AML-193 (cell line): ENCODE measurements at places on chromosomes 12 and 14.

- no peak for DNase-seq
Observed at GRCh38 chr14:56782711-56783110, 27.6 kb downstream of the OTX2 start.

DNA sequence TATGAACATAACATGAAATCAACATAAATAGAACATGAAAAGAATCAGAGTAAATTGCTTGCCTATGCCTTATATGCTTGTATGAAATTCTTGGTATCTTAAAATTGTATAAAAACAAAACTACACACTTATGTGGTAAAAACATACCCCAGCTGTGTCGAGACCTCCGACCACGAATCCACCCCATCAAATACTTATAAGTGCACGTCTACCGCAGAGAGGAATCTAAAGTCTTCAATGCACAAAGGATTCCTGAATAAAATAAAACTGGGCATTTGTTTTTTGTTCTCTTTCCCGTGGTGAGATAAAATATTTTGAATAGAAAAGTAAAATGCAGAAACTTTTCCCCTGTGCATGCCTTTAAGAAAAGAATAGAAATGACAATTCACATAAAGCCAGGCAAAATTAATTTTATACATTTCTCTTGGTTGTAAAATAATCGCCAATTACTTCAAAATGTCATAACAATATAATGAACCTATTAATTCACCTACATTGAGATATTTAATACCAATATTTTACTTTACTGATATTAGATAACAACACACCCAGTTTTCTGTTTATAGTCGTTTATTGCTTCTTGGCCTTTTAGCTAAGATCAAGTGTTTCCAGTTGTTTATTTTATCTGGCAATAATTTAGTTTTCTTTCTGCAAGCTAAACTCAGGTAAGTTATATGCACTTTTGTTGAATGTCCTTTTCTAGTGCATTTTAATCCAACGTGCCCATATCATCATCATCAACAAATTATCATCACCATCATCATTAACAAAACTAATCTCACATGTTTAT is 1.0 kb downstream of the KLRK1 start:
- DNase-seq, result no peak

DNA sequence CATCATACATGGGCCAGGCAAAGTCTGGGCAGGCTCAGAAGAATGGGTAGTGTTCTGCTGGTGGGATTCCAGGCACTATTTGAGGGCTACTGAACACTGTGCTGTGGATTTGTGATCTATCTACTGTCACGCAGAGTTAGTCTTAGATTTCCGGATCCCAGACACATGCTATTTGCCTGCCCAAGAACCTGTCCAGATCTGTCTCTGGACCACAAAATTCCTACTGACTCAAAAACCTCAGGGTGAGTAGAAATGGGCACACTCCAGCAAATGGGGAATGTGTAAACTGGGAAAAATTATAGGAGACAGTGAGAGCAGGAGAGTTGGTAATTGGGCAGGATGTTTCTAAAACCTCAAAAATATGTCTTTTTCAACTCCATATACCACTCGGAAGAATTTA is 129.9 kb downstream of the GALC start:
- DNase-seq, result no peak

DNA sequence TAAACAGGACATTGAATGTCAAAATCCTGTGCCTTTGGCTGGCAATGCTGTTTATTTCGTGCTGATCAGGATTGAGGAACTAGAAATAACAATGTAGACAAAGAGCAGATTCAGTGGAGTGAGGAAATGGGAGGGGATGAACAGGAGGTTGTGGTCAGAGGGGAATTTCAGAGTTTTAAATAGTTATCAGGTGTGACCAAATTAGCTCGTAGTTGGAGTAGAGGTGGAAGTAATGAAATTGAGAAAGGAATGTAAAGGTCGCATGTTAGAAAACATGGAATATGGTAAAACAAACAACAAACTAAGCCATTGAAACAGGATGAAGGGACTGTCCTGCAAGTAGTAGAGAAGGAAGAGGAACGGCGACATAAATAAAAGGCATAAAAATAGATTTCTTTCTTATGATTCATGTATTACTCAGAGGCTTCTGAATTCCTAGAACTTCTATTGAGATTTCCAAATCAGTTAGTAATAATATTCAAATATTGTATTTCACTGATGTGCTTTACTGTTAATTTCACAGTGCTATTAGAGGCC is 9.5 kb upstream of the SAV1 start:
- peak; percentile 43 for DNase-seq

DNA sequence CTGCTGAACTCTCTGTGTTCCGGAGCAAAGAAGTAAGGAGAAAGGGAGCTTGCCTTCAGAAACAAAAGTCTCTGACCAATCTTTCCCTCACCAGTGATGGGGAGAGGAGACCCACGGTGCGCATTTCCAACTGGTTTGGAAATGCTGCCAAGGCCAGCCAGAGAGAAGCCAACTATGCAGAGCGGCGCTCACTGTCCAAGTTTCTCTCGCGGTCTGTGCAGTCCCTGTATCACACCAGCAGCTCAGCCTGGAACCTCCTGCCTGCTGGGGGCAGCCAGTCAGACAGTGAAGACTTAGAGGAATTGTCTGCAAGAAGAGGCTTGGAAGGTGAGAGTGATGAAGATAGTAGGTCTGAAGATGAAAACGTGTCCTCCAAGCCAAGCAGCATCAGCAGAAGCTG is 206.2 kb downstream of the NAV3 start:
- DNase-seq, result no peak

DNA sequence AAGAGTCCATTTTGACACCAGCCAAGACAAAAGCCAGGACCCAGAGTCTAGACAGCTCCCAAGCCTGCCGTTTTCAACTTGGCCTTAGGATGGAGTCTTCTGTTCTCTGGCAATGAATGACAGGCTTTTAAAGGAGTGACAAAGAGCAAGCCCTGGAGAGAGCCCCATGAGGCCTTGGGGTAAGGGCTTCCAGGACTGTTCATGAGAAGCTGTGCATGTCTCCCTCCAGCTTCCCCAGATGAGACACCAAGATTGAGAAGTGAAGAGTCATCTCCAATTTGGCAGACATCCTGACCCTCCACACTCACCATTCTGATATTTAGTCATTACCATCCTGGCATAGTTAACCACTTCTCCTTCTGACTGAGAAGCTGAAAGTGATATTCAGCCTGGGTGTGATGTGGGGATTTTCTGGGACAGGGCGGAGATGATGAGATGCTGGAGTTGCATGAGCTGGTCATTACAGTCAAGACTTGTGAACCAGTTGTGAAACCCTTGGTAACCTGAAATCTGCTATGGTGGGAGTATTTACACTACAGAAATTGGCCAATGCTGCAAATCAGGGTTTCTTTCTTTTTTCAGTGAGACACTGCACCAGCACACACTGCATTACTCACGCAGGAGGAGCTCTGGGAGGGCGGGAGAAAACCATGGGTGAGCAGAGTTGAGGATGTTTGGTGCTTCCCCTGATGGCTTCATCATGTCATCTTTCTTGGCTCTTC is 77.8 kb downstream of the VCPKMT start:
- peak; percentile 88 for DNase-seq

GRCh38 chr14:98906123-98906995 is 365.6 kb downstream of the BCL11B start:
- no peak for DNase-seq

DNA sequence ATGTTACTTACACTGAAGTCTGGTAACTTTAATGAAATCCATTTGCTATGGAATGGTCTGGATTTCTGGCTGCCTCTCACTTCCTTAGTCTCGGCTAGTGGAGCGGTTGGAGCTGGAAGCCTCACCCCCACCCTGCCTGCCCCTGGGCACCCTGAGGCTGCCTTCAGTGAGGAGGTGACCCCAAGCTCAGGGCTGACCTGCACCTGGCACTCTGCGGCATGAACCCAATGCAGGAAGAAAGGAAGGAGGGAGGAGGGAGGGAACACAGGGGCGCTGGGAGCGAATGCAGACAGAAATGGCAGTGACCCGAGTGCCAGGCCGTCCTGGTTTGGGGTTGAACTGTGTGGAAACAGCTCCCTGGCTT is 353.1 kb downstream of the TMEM121 start:
- DNase-seq, result no peak

DNA sequence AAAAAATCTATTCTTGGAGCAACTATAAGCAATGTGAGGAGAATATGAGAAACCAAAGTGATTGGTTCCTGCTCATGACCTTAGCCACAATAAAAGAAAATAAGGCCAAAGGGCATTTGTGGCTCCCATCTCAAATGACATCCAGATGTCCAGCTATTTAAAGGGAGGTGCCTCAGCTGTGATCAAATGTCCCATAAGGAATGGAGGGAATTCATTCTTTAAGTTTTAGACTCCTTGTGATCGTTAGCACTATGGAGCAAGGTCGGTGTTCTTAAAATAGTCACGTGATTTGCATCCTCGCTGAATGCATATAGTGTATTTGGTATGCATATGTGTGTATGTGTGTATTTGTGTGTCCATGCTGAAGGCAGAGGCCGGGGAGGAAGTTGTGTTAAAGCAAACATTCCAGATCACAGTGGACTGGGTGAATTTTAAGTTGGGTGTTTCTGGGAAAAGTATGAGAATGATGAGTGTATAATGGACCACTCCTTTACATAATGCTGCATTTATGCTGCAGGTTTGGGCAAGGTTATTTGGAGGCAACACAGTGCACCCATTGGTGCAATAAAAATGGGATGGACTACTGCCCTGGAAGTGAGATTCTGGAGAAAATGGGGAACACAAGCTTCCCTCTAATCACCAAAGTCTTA is 5.6 kb upstream of the E2F7 start:
- no peak for DNase-seq

DNA sequence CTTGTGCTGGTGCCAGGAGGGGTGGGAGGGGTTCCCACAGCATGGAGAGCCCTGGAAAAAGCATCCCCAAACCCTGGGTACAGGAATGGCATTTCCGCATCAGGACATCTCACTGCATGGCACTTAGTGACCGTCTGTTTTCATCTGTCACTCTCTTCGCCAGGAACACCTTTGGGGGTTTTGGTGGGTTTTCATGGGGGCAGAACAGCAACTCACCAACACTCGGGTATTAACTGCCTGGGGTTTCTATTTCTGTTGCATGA is 3.5 kb downstream of the VSX2 start:
- no peak for DNase-seq

- no peak for DNase-seq
Observed at GRCh38 chr12:6535960-6536847, 1.9 kb downstream of the GAPDH start.

DNA sequence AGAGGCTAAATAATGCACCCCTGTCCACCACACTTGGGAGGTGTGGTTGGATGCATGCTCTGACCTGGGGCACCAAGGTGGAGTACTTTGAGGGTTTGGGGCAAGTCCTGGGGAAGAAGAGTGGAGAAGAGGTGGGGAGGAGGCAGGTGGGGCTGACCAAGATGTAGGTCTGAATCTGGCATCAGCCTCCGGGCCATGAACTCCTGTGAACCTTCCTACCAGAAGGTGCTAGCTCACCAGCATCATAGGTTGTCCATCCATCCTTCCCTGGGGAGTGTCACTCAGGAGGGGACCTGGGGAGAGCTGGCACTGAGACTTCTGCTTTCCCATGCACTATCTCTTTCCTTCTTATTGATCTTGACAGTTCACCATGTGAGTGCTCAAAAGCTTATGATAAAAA is 13.6 kb upstream of the EMP1 start:
- DNase-seq, result no peak

DNA sequence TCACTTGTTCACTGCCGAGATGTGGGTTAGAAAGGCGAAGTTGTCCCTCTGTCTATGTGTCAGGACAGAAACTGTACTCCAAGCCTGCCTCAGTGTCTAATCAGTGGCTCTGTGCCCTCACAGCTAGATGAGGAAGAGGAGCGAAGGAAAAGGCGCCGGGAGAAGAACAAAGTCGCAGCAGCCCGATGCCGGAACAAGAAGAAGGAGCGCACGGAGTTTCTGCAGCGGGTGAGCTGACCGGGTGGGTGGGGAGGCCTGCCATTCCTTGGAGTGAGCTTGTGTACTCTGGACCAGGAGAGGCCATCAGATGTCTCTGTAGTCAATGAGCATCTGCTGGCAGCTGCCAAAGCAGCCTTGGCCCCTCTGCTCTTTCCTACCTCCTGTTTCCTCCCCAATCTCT is 33.5 kb downstream of the JDP2 start:
- DNase-seq, result no peak

- no peak for DNase-seq
Observed at GRCh38 chr14:44653641-44654040, 146.6 kb upstream of the FSCB start.

DNA sequence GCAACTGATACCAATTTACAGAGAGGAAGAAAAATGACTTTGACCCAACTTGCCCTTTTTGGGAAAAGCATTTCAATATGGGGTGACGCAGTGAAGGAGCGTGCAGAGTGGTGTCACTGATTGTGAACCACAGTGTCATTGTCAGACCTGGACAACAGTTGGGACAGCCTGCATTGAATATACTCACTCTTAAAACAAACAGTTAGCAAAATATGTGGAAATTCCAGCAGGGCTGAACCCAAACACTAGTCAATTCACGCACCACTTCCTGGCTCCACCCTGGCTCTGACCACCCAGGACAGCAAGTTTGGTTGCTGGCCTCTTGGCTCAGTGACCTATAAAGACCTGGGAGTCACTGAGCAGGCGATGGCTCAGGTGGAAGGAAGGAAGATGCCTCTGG is 61.3 kb downstream of the NOS1 start:
- DNase-seq, result no peak

DNA sequence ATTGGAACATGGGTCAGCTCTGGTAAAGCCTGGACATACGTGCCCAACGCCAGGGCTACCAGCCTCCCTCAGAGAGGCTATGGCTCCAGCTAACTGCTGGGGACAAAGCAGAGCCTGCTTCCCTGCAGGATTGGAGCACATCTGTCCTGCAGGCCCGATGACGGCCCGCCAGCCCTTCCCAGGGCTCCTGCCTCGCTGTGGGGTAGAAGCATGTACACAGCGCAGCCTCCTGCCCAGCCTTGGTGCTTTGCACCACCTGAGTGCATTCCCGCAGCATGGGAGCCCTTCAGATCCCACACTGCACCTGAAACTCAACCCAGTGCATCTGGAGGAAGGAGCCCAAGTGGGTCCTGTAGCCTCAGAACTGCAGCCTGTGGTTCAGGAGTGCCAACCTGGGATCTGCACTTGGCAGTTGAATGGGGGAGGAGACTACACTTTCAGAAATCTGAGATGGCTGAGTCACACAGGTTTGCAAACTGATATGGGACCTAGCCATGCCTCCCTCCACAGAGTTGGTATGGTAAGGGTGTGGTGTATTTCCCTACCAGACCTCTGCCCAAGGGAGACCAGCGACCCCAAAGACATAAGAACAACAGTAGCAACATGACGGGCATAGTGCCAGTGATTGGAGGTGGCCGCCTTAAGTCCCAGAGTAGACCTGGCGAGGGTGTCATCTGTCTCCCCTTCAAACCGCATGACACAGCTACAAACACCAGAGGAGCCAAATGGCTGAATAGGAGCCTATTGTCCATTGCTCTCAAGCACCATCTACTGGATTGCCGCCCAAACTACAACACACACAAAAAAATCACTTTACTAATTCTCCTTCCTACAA is 273.9 kb upstream of the MIS18BP1 start:
- DNase-seq, result peak; percentile 44
